Bronchial smooth muscle cell (primary cell): ENCODE measurements at places on chromosomes 3 and 15. TPM values are rescaled to one million over a fixed set of nuclear protein-coding genes. Genes with fewer than 3 reads are reported as not detected.

GTPBP8 gene
- 25.5 and 28.2 TPM in 2 replicates for total RNA-seq

ACKR2 gene
- total RNA-seq, result 0.26 and 0.32 TPM in 2 replicates

IGDCC3 gene
- total RNA-seq, result not detected in 2 replicates

DAZL gene
- not detected in 2 replicates for total RNA-seq

GRIP2 gene
- total RNA-seq, result 0.09 and 0.79 TPM in 2 replicates

LRRIQ4 gene
- total RNA-seq, result not detected in 2 replicates

IL17RD gene
- 4.7 and 5.2 TPM in 2 replicates for total RNA-seq

GPR62 gene
- total RNA-seq, result not detected in 2 replicates

DENND4A gene
- 10.7 and 17.7 TPM in 2 replicates for total RNA-seq

SI gene
- total RNA-seq, result not detected in 2 replicates

ARRDC4 gene
- 6.3 and 7.7 TPM in 2 replicates for total RNA-seq

LTK gene
- total RNA-seq, result 0.17 and 0.63 TPM in 2 replicates

TIGIT gene
- 0.32 TPM in 1 of 2 replicates, not detected in the other for total RNA-seq

TBC1D2B gene
- 44.6 and 47.5 TPM in 2 replicates for total RNA-seq

DRD3 gene
- total RNA-seq, result not detected in 2 replicates

GXYLT2 gene
- total RNA-seq, result 24.1 and 34.0 TPM in 2 replicates

GUCA1C gene
- not detected in 2 replicates for total RNA-seq

NR2F2 gene
- 8.3 and 13.2 TPM in 2 replicates for total RNA-seq

ELL3 gene
- 4.9 and 10.7 TPM in 2 replicates for total RNA-seq

CDV3 gene
- 76.8 and 104 TPM in 2 replicates for total RNA-seq

MESP2 gene
- 0.52 and 1.9 TPM in 2 replicates for total RNA-seq

MAP6D1 gene
- total RNA-seq, result 0.47 and 0.52 TPM in 2 replicates

TNFSF10 gene
- total RNA-seq, result 9.2 and 9.6 TPM in 2 replicates

TRANK1 gene
- 16.9 and 22.2 TPM in 2 replicates for total RNA-seq

DNAH12 gene
- total RNA-seq, result under 0.01 TPM in 2 replicates

SV2B gene
- under 0.01 TPM in 2 replicates for total RNA-seq

GABRR3 gene
- total RNA-seq, result not detected in 2 replicates

TEX9 gene
- total RNA-seq, result 3.5 and 4.6 TPM in 2 replicates

IL12A gene
- total RNA-seq, result 0.17 and 0.63 TPM in 2 replicates

ISLR2 gene
- under 0.01 and 0.16 TPM in 2 replicates for total RNA-seq

SEMA4B gene
- 16.2 and 36.7 TPM in 2 replicates for total RNA-seq

TXNRD3 gene
- 14.7 and 15.0 TPM in 2 replicates for total RNA-seq

CLRN1 gene
- total RNA-seq, result not detected in 2 replicates

GP9 gene
- total RNA-seq, result not detected in 2 replicates

CYP8B1 gene
- total RNA-seq, result not detected in 2 replicates

REC114 gene
- total RNA-seq, result not detected in 2 replicates
